Neural crest cell (in vitro differentiated cells): ENCODE measurements at places on chromosomes 5 and 9. TPM values are rescaled to one million over a fixed set of nuclear protein-coding genes. Genes with fewer than 3 reads are reported as not detected.

GRCh38 chr9:100303747-100304146 is 49.0 kb downstream of the TEX10 start:
- DNase-seq = no peak

DNA sequence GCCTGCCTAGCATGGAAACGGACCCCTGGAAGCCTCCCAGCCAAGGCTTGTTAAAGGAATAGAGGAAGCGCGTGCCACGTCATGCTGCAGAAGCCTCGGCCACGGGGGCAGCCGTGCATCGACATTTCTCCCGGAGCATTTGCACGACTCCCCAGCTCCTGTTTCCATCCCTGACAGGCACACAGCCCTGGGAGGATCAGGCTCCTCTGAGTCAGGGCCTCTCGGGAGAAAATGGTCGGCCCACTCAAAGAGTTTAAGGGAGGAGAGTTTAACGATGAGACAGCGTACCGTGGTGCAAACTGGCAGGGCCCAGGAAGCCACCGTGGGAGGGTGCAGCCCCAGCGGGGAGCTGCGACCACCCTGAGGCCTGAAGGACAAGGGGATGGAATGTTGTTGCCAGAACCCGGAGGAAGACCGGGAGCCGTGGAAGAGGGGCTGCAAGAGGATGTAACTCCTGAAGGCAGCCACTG is 213.6 kb downstream of the PAX5 start:
- DNase-seq = no peak

GRCh38 chr9:84799251-84799650 is 129.7 kb downstream of the NTRK2 start:
- no peak for DNase-seq

The DAPK1 gene
- total RNA-seq = 62.7 and 64.1 TPM in 2 replicates

DNA sequence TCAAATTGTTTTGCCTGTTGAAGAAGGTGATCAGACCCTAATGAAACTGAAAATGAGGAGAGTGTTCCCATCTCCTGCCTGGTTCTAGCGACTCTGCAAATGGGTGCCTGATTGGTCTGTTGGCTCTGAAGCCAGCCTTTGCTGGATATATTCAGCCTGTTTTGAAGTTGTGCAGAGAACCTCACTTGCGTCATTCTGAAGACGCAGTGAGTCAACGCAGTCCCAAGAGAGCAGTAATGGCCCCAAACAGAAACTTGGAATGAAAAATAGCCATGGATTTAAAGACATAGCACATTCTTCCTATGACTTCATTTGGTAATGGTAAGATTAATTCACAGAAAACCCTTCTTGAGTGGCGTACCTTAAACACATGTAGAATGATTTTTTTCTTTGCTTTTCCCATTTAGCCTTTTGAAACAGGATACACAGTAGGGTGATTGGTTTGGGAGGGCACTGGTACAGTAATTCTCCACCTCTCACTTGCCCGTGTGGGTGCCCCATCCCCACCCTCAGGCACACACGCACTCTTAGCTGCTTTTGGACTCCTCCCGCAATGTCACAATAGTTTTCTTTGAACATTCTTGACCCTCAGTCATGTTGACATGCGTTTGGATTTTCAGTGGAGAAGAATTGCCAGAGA is 54.1 kb upstream of the ABL1 start:
- no peak for DNase-seq

The HTR4 gene
- not detected in 2 replicates for total RNA-seq

DNA sequence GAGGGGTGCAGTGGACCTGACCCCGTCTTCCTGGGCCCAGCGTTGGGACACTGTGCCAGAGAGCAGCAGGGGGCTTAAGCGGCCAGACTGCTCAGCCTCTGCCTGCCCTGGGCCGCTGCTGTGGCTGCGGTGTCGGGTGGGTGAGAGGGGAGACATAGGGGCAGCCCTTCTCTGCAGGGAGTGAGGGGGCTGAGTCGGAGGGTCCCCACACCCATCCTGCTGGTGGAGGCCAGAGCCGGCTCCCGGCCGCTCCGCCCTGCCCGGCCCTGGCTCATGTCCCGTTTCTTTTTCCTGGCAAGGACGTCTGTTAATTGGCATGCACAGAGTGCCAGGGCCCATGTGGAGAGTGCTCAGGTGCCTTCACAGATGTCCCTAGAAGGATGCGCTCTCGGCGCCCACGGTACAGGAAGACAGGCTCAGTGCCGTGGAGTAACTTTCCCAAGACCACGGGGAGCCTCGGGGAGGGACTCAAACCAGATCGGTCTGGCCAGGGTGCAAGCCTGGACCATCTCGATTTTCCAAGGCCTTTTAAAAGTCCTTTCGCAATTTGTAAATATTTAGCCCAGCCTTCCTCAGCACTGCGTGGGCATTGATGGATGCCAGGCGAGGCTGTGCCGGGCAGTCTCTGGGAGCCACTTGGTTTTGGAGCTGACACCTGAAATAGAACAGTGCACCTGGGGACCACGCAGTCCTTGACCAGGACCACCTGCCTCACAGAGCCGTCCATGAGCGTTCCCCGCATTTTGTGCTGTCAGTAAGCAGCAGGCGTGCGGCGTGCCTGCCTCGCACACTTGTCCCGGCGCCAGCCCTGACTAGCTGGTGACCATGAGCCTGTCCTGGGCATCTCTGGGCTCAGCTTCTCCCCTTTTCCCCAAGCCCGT is 60.9 kb downstream of the RXRA start:
- no peak for DNase-seq

DNA sequence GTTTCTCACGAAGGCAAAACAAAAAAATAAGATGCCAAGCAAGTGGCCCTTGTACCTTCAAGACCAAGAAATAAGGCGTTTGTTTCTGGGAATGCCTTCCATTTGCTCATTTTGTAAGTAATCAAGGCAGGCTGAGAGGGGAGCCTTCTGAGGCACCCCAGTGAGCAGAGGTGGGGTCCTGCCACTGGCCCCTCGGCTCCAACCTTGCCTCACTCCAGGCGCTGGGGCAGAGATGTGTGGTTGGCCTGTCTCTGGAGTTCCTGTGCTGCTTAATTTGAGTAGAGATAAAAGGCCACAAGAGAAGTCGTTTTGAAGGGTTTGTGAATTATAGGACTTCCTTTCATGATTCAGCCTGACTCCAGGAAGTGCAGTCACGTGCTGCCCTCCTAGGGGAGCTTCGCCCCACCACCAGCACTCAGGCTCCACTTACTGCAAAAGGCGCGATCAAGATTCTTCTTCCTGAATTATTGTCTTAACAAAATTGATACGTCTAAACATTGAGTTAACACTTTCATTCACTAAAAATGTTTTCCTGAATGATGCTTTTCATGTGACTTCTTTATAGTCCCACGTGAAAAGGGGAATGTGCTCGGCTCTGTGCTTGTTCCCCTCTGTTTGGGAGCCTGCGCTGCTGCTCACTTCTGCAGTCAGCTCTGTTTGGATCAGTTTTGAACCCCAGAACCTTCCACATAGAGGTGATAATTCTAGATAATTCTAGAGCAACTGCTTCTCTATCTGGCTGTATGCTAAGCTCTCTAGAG is 13.7 kb downstream of the SYK start:
- DNase-seq = no peak
